Uterus (tissue), 4 donors: ENCODE measurements at places on chromosomes 13 and 19.

- no peak for DNase-seq
Measured at GRCh38 chr19:16587833-16588823, 15.9 kb upstream of the SLC35E1 start.

- no peak for DNase-seq
Measured at GRCh38 chr13:80931766-80932165, 590.8 kb upstream of the SPRY2 start.

DNA sequence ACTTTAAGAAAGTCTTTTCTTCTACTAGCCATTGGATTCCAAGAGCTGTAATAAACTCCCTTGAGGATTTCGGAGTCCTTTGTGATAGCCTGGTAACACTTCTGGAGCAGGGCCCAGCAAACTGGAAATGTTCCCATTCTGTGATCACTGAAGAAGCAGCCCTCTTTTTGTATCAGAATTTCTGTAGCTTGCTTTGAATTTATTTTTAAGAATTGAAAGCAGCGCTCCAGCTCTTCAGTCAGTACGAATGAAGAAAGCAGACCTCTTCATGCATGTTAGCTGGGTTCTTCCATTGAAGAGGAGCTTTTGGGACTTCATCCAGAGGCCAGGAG, 141.5 kb downstream of the AKAP11 start:
- DNase-seq: no peak

DNA sequence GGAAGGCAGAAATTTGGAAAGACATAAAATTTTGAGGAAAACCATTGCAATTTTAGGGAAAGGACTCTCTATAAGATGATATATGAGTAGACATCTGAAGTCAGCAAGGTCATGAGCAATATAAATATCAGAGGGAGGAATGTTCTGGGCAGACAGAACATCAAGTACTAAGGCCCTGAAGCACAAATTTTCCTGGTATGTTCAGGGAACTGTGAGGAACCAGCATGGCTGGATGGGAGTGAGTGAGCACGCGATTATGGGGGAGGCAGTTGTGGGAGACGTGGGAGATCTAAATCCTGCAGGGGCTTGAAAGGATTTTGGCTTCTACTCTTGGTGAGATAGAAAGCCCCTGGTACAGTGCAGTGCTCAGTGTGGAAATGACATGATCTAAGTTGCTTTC, 112.0 kb downstream of the TBC1D4 start:
- no peak for DNase-seq
